NCI-H460 (cell line): ENCODE measurements at places on chromosomes 13 and 19. TPM values are rescaled to one million over a fixed set of nuclear protein-coding genes. Genes with fewer than 3 reads are reported as not detected.

The SIGLEC11 gene
- total RNA-seq, result not detected in 2 replicates

DNA sequence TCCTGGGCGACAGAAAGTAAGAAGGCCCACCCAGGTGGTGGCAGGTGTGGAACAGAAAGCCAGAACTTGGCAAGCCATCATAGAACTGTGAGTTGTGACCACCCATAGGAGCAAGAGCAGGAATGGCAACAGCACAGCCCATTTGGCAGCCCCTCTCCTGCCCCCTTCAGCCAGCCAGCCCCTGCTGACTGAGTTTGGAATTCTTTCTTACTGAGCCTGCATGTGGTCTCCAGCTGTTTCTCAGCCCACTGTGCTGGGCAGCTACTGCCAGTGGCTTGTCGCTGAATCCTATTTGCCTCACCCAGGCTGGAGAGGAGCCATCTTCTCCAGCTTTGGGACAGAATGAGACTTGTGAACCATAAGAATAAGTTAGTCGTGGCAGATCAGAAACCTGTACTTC lies 28.3 kb downstream of the CNMD start:
- no peak for DNase-seq

The SIRT6 gene
- 13.9 and 14.8 TPM in 2 replicates for total RNA-seq

The IL4I1 gene
- not detected in 2 replicates for total RNA-seq

- DNase-seq, result peak; percentile 65
Measured at GRCh38 chr19:46426506-46427162, 2.1 kb downstream of the PNMA8C start.

GRCh38 chr19:6671960-6672359 lies 2.0 kb upstream of the TNFSF14 start:
- no peak for DNase-seq

The SIX5 gene
- 10.3 and 13.3 TPM in 2 replicates for total RNA-seq

GRCh38 chr13:73913751-73914518 lies 220.3 kb downstream of the KLF12 start:
- no peak for DNase-seq

GRCh38 chr13:48962281-48962680 lies 13.4 kb upstream of the FNDC3A start:
- no peak for DNase-seq

DNA sequence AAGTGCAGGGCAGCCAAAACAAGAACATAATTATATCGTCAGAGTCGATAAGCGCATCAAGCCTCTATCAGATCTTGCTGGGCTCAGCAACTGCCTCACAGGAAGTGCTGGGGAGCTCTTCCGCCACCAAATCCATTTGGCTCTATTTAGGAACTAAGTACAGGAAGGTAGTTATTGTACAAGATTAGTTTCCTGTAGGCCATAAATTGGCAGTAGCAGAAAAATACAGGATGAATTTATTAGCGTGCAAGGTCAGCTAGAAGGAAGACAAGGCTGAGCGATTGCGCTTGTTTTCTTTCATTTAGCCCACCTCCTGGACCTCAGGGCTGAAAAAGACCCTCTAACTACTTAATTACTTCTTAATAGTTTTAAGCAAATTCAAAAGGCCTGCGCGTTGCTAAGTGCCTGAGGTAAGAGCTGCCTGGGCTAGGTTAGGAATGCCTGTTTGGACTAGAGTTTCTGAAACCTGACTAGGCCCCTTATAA lies 118.5 kb downstream of the IRS2 start:
- no peak for DNase-seq

DNA sequence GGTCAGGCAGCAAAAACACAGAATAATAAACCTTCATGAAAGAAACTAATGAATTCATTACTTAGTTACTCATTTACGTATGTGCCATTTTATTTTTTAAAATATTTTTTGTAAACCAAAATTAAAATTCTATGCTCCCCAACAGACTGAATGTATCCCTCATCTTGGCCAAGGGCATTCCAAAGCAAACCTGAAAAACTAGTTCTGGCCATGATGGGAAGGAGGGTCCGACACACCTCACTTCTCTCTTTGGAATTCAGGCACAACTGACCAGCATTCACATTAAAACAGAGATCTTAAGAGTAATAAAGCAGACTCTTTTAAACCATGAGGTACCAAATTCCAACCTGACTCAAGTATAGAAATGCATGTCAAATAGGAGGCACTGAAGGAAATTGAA lies 1576.9 kb upstream of the SPRY2 start:
- no peak for DNase-seq
